Lower lobe of right lung (tissue), 2 donors: ENCODE measurements at places on chromosomes 3 and 15. TPM values are rescaled to one million over a fixed set of nuclear protein-coding genes. Genes with fewer than 3 reads are reported as not detected.

Gene UPK1B
- total RNA-seq = not detected

DNA sequence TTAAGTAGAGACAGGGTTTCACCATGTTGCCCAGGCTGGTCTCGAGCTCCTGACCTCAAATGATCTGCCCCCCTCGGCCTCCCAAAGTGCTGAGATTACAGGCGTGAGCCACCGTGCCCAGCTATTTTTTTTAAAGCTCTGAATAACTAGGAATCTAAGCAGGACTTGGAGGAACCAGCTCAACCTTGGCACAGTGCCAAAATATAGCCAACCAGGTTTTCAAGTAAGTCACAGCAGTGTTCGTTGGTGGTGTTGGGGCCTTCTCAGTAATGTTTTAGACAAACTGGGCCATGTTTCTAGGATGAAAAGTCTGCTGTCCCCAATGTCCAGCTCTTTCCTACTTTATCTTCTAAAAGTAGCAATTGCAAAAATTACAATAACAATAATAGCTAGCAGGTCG is 6.4 kb upstream of the ADAM10 start:
- no peaks in the 10 kb centered on the region for H3K27me3 ChIP-seq
- no peaks in the 10 kb centered on the region for H3K36me3 ChIP-seq
- no peak for DNase-seq
- no peak overlapping the region for H3K4me3 ChIP-seq
- no peak overlapping the region for H3K27ac ChIP-seq
- no peaks in the 10 kb centered on the region for H3K4me1 ChIP-seq

Gene KIF15
- total RNA-seq = 1.3 TPM

DNA sequence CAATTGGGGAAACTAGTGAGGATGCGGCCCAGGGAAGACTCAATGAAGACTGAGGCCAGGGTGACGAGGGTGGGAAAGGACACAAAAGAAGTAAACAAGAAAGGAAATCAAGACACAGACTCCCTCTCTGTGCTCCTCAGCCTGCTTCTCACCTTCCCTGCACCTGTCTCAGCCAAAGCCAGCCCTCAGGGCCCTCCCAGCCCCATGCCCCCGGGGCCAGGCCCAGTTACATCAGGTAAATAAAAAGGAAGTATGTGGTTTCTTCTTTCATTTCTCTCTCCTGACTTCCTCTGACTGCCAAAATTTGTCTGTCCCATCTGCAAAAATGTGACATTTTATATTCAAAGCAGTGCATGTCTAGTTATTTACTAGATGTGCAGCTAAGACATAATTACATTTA is 328.0 kb downstream of the UACA start:
- H3K27ac ChIP-seq = no peak overlapping the region
- no peaks in the 10 kb centered on the region for H3K27me3 ChIP-seq
- DNase-seq = no peak
- H3K4me3 ChIP-seq = no peak overlapping the region

Gene CLDN18
- total RNA-seq = 162 TPM
